Activated CD4-positive, alpha-beta T cell treated with anti-CD3 and anti-CD28 coated beads for 4 hours (primary cell): ENCODE measurements at places on chromosomes 16 and 17.
A peak's percentile ranks its signal among the peaks of the same experiment; 100 is the strongest.

- DNase-seq = peak; percentile 28
These were observed 56.2 kb downstream of the PRMT7 start for GRCh38 chr16:68367030-68367429.

DNA sequence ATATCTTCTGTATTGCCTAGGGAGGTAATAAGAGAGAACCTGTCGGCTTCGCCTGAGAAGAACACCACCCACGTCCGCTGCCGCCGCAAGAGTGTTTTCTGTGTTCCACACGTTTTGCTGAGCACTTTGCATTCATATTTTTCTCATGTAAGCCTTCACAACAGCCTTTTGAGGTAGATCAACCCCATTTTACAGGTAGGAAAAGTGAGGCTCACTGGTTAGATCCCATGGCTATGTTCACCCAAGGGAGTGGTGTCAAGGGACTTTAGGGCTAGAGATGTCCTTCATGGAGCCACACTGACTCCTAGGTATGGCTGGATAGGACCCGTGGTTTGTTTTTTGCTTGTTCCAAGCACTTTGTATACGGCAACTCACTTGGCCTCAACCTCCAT, 87.0 kb upstream of the LGALS9 start:
- no peak for DNase-seq

DNA sequence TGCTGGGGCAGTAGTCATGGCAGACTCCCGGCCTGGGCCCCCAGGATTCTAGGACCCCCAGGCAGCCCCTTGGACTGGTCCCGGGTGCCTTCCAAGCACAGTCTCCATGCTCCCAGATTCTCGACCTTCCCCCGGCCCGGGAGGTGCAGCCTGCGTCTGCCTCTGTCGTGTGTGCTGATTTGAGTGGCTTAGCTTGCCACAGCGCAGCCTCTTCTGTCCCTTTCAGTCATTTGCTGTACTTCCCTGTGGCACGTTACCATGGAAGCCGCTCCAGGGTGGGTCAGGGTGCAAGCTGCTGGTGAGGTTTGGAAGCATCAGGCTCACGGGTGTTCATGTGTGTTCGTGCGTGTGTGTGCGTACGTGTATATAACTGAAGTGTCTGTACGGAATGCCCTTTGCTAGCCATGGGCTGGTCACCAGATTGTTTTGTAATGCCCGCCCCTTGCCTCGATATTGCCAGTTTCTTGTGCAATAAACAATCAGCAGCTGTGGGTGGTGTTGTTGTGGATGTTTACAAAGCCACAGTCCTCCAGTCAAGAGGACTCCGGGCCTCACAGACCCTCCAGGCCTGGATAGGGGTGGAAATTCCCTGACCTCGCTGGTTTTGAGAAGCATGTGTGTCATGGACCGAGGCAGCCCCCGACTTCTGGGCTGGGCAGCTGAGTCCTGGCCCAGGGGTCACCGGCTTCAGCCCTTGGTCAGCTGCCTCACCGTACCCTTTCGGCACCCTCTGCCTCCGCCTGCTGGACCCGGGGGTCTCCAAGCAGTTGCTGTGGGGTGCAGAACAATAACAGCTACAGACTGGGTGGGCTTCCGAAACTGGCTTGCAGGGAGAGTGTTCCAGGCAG, 9.7 kb upstream of the CLEC18A start:
- DNase-seq = no peak

- DNase-seq = peak; percentile 21
These were observed 17.5 kb upstream of the C17orf78 start for GRCh38 chr17:37358098-37358829.

- DNase-seq = no peak
These were observed 31.7 kb downstream of the MBTD1 start for GRCh38 chr17:51228161-51228560.

DNA sequence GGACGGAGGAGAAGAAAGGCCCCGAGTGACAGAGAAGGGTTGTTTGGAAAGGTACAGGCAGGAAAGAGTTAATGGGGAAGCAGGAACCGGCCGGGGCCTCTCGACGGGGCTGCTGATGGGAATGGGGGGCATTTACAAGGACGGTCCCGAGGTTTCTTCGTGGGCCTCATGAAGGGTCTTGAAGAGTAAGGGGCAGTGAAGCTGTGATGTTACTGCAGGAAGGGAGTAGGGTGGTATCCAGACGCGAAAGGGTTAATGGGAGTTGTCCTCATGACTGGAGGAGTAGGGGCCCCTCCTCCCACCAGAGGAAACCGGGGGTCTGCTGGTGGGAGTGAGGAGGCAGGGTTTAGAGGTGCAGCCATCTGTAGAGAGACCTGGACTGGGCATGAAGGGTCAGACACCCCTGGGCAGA, 481 bp downstream of the PDK2 start:
- no peak for DNase-seq

- no peak for DNase-seq
These were observed 26.6 kb downstream of the PEMT start for GRCh38 chr17:17564896-17565295.

DNA sequence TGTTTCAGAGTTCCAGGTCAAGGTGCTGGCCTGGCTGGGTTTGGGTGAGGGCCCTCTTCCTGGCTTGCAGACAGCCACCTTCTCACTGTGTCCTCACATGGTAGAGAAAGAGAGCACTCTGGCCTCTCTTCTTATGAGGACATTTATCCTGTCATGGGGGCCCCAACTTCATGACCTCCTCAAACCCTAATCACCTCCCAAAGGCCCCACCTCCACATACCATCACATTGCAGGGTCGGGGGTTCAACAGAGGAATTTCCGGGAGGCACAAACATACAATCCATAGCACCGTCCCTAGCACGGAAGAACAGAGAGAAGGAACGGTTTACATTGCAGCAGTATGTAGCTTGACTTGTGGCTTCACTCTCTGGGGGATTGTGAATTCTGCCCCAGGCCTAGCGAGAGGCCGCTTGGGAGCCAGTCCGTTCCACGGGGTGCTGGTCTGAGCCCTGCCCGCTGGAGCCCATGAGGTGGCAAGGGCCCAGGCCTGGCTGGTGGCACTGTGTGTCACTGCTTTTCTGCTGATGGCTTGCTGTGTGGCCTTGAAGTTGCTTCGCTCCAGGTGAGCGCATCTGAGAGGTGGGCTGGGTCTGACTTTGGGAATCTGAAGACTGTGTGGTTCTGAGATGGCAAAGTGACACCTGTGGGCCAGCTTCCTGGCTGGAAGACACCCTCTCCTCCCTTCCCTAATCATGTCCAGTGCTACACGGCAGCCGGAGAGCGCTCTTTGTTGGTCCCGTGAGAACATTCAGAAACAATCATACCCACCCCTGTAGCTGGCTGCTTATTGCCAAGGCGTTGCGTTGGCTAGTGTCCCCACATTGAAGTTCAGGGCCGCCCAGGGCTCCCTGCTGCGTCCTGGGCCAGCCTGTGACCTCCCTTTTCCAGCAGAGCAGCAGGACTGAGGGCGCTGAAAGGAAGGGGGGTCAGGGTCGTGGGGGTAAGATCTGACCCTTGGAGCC, 98.3 kb downstream of the CMIP start:
- no peak for DNase-seq

DNA sequence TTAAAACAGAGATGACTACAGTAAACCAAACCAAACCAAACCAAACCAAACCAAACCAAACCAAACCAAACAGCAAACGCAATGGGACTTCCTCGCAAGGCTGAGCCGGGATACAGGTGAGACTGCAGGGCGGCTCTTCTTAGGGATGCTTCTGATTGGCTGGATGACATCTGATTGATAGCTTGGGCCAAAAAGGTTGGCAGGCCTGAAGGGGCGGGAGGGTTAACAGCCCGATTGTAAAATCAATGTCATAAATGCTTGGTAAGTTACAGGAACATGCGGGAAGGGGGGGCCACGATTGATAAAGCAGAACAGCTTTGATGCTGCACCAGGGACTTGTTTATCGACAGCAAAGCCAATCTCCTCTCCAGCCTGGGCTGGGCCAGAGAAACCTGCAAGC, 86.1 kb downstream of the ZFHX3 start:
- DNase-seq = no peak

- no peak for DNase-seq
These were observed 28.6 kb upstream of the ENDOV start for GRCh38 chr17:80386341-80386740.

- peak; percentile 60 for DNase-seq
These were observed 4.0 kb downstream of the BECN1 start for GRCh38 chr17:42819939-42820535.

DNA sequence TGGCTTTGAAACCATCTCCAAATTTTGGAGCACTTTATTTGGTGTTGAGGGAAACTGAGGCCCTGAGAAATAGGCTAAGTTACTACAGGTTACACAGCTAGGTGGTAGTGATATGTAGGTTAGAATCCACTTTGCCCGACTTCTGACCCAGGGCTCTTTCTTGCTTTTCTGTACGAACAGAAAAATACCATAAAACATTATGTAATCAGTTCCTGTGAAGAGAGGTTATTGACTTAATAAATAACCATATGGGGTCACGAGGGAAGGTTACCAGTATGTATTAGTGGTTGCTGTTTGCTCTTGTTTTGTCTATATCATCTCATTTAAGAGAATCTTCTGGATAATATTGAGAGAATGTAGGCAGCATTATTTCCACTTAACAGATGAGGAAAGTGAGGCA, 172.2 kb upstream of the MAF start:
- no peak for DNase-seq

DNA sequence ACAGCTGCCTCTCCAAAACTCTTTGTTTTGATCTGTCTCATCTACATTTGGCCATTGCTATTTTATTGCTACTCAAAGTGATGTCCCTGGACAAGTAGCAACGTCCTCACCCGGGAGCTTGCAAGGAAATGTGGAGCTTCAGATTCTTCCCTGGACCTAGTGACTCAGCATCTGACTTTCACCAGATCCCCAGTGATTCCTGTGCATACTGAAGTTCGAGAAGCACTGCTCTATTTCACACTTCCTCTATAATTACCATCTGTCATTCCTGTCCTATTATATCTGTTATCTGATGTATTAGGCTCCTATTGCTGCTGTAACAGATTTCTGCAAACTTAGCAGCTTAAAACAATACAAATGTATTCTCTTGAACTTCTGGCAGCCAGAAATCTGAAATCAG, 28.5 kb upstream of the VAT1L start:
- DNase-seq = no peak

DNA sequence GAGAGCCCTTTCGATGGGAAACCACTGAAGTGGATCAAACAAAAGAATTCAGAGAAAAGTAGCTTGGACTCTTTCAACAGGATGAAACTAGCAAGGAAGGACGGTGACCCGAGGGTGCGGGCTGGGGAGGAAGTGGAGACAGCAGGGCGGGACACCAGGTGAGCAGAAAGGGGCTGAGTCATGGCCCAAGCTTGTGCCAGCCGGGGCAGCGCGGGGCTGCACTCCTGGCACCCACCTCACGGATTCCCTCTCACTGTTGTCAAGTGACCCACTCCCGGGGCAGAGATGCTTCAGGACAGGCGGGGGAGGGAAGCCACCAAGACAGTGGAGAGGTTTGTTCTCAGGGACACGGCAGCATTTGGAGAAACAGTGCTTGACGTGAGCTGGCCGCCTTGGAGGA, 10.7 kb upstream of the RNF222 start:
- DNase-seq = no peak

GRCh38 chr17:54256401-54256929, 433.7 kb downstream of the KIF2B start:
- no peak for DNase-seq

- DNase-seq = no peak
These were observed 85.4 kb downstream of the IRX3 start for GRCh38 chr16:54201200-54201599.

- DNase-seq = no peak
These were observed 136.2 kb upstream of the RCVRN start for GRCh38 chr17:10041287-10041612.

DNA sequence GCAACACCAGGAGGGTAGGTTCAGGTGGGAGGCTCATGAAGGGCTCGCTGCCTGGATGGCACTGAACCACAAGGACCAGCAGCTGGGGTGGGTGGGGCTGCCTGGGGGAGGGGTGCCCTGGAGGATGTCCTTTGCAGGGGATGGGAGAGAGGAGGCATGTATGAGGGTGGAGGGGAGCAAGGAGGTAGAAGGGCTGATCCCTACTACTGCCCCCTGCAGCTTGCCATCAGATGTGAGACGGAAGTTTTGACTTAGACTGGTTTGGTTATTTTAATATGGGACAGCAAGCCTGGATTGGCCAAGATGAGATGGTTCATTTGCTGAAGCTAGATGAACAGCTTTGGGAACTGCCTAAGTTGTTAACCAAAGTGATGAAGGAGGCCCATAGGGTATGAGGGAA, 115.9 kb downstream of the SEC14L1 start:
- no peak for DNase-seq

- DNase-seq = no peak
These were observed 72.8 kb downstream of the MYH11 start for GRCh38 chr16:15783985-15784384.

DNA sequence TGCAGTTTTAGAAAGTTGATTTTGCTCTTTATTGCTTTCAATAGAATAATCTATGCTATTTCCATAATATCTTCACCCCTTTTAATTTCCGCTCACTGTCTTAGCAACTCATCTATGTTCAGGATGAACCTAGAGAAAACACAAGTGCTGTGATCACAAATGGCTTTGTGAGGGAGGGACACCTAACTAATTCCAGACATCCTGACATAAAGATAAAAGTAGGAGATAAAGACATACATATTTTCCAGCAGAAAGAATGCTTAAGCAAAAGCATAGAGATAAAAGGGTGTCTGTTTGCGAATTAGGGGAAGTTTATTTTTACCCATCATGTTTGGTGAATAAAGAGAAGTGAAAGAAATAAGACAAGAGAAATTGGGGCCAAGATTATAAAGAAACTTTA, 254.2 kb downstream of the KCNJ2 start:
- no peak for DNase-seq

GRCh38 chr17:41498276-41498675, 7.1 kb downstream of the KRT13 start:
- DNase-seq = no peak

DNA sequence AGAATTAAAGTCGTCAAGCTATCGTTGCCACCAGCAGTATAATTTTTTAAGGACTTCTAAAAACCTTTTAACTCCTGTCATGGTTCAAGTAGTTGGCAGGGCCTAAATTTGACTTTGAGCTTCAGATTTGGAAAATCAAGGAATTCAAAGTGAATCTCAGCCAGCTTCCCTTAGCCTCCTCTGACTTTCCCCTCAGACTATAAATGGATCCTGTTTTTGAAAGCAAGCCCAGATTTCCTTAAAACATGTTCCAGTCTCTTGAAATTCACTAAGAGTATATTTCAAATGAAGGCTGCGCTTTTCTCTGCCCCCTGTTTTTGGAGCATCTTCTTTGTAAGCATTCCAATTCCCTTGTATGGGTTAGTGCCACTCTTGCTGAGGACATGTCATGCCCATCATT, 101.8 kb upstream of the CDH8 start:
- no peak for DNase-seq

DNA sequence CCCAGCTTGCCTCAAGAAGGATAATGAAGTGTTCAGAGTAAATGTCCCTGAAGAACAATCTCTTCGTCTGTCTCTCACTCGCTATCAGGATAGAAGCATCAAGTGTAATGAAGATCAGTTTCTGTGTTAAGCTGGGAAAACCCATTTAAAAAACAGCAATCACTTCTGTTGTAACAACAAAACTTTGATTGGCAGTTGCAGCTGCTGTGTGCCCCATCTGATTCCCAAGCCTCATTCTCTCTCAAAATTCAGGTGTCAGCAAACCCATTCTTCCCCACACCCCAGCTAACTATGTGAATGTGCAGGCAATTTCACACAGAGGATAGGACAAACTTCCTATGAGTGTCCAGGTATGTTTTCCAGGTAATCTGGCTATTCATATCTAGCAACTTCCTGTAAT, 2.4 kb upstream of the HNF1B start:
- DNase-seq = no peak
